ENCODE measurements at places on chromosomes 7 and 10. TPM values are rescaled to one million over a fixed set of nuclear protein-coding genes. Genes with fewer than 3 reads are reported as not detected.

DNA sequence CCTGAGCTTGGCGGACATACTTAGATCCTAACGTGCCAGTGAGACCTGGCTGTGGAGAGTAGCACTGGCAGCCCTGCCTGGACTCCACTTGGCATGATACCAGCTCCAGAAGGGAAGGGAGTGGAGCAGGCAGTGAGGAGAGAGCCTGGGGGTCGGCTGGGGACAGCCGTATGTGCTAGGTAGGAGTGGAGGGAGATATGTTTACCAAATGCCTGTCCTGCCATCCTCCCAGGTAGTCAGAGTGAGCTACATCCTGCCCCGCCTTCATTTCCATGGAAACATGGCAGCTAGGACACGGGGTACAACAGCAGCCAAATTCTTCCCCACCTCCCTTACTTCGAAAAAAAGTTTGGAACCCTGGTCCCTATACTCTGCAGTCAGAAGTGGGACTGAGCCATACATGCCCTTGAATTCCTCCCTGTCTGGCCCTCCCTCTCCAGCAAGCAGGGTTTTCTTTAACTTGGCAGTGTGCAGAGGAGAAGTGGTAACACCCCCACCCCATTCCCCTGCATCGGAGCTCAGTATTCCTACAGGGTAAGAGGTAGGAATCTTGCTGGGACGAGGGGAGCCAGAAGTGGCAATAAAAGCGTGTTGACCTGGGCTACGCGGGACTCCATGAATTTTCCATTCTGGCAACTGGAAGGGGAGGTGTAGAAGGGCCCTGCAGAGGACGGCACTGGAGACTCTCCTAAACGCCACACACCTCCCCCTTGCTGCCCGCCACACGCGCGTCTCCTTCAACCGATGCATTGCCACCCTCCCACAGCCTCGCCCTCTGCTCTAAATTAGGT, 20.0 kb upstream of the SMO start:
- no peak for DNase-seq

DNA sequence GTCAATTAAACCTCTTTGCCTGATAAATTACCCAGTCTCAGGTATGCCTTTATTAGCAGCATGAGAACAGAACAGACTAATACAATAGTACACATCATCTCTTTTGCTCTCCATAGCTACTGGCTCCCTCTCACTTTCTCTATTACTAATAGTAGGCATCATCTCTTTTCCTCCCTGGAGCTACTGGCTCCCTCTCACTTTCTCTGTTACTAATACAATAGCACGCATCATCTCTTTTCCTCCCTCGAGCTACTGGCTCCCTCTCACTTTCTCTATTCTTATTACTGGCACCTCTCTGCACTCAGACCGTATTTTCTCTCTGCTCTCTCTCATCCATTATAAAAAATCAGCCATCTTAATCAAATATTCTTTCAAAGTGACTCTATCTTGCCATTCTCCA, 37.1 kb downstream of the SLC25A13 start:
- no peak for DNase-seq

DNA sequence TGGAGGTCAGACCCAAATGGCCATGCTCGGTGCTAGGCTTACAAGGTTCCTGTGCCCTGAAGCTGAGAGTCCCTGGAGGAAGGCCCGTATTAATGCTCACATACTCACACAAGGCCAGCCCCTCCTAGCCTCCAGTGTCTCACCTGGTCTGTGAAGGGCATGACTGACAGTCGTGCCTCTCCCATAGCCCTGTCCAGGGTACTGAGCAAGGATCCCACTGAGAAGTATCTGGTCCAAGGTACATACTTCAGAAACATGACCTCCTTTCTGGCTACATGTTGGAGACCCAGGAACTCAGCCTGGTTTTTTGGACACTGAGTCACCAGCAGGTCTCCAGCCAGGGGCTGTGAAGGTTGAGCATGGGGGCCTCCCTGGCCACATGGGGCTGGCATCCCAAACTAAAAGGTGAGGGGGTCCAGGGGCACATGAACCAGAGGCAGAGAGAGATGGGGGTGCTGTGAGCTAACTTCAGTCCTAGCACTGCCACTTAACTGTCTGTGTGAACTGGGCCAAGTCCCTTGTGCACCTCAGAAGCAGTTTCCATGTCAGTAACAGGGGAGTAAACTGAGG, 17.6 kb upstream of the RASGEF1A start:
- DNase-seq: no peak

GRCh38 chr10:110414548-110415309, 83.0 kb upstream of the DUSP5 start:
- no peak for DNase-seq

DNA sequence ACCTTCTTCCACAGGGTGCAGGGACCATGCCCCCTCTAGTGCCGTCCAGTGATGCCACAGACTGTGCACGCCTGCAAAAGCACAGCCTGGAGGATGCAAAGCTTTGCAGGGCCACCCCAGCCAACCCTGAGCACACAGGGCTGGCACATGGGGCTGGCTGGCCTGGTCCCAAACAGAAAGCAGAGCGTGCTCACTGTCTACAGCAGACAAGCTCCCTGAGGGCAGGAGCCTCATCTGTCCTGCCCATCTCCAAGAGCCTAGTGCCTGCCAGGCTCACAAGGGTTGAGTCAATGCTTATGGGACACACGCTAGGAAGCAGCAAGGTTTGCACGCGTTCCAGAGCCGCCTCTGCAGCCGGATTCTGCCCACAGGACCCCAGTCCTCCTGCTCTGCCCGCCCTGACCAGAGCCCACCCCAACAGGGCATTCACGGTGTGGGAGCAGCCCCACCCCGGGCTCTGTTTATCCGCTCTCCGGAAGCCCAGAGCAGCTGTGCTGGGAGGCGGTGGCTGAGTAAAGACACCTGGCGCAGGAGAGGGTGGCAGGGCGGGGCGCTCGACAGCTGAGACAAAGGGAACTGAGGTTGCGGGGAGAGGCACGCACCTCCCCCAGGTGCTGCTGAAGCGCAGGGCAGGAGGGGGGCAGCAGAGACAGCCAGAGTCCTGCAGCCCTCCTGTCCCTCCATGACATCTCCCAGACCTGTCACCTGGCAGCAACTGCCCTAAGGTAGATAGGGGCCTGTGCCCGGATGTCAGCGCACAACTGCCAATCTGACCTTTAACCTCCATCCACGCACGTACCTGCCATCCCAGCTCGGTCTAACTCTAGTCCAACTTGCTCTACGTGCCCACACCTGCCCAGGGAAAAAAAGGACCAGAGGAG, 4.3 kb downstream of the KCNH2 start:
- DNase-seq: no peak

GRCh38 chr10:4033341-4033896, 248.4 kb upstream of the KLF6 start:
- DNase-seq: no peak

- no peak for DNase-seq
Observed at GRCh38 chr10:96252730-96253129, 18.6 kb downstream of the BLNK start.

- no peak for DNase-seq
Observed at GRCh38 chr10:128220021-128220420, 93.8 kb upstream of the MKI67 start.

DNA sequence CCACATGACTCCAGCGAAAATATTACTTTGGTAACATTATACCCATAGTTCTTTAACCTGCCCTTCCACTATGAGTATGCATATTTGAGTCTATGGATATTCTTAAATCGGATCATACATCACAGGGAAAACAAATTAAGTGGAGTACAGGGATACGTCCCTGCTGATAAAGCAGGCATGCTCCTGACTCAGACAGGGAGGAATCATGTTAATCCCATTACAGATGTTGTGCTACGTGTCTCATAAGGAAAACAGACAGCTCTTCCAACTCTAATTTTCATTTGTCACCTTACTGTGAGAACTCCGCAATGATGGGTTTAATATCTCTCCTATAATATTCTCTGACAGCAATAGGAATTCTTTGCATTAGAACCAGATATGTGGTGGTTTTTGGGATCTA, 469.5 kb upstream of the POM121L12 start:
- no peak for DNase-seq

- no peak for DNase-seq
Observed at GRCh38 chr10:63644418-63645142, 123.4 kb downstream of the REEP3 start.

DNA sequence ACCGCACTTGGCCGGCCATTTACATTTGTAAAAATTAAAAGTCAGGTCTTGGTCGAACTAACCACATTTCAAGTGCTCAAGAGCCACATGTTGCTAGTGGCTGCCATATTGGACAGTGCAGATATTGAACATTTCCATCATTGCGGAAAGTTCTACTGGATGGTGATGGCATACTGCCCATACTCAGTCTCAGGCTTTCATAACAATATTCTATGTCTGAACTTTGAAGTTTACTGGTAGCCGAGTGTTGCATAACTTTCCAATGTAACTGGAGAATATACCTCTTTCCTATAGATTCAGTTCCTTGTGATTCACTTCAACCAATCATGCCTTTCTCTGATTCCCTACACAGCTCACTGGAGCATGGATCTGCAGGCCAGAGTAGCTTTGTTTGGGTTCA, 43.7 kb downstream of the PSMC2 start:
- no peak for DNase-seq

DNA sequence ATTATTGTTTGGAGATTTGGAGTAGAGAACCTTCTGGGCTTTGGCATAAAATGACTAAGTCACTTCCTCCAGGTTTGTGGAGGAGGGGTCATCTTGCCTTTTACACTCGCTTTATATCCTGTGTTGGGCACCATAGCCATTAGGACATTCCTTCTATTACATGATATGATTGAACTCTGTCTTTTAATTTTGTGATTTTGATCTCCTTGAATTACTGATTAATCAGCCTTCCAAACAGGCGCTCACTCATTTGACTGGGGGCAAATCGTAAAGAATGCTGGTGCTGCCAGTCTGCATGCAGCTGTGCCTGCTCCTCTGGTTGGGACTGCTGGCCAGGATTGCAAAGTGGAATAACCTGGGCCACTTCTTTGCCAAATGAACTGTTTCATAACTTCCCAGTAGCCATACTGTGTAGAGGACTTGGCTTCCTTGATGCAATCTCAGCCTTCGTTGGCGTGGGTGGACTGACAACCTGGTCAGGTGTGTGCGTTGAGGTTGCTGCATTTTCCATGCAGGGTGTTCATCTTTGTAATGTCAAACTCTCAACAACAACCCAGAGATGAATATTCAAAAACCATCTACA, 65.9 kb upstream of the RAB11FIP2 start:
- no peak for DNase-seq

GRCh38 chr7:94060752-94061151, 56.6 kb upstream of the BET1 start:
- DNase-seq: no peak

GRCh38 chr7:149385195-149385950, 75.5 kb downstream of the ZNF777 start:
- no peak for DNase-seq

DNA sequence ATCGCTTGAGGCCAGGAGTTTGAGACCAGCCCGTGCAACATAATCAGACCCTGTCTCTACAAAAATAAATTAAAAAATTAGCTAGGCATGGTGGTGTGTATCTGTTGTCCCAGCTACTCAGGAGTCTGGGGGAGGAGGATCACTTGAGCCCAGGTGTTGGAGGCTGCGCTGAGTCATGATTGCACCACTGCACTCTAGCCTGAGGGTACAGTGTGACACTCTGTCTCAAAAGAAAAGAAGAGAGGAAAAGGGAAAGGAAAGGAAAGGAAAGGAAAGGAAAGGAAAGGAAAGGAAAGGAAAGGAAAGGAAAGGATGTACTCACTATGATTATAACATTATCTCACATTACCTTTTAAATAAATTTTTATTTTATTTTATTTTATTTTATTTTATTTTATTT, 56.5 kb upstream of the MPP7 start:
- no peak for DNase-seq

DNA sequence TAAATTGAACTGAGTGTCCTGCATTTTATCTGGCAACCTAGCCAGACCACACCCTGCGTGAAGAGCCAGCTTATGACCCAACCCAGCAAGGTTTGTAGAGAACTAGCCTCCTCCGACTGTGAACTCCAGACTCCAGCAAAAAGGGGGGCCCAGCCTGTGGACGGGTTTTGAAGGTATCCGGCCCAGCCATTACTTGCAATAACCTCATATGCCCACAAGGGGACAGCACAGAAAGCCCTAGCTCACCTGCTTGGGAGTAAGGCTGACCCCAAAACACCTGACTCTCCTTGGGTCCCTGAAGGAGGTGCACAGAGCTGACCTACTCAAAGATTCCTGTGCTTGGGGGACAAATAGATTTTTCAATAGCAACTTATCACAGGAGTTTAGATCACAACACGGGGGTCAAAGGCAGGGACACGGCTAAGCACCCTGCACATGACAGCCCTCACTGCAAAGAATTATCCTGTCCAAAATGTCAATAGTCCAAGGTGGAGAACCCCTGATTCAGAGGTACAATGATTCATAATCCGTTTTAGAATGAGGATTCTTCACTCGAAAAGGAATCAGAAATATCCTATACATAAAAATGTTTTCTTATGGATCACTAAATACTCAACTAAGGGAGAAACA, 4.6 kb downstream of the TRPV6 start:
- no peak for DNase-seq

The ENTPD1 gene
- 7.5 TPM for total RNA-seq

The THSD7A gene
- total RNA-seq: 4.1 TPM

The UBE2D1 gene
- 15.9 TPM for total RNA-seq

The EIF5AL1 gene
- total RNA-seq: 0.19 TPM

The ADAMTS14 gene
- not detected for total RNA-seq

The HHEX gene
- total RNA-seq: 9.8 TPM

The RTKN2 gene
- not detected for total RNA-seq

All from omental fat pad (tissue), 4 donors.